Activated naive CD4-positive, alpha-beta T cell treated with anti-CD3 and anti-CD28 coated beads for 36 hours (primary cell): ENCODE measurements at places on chromosomes 5 and 9.

- no peak for DNase-seq
Measured at GRCh38 chr5:98402130-98402529, 371.3 kb upstream of the RGMB start.

DNA sequence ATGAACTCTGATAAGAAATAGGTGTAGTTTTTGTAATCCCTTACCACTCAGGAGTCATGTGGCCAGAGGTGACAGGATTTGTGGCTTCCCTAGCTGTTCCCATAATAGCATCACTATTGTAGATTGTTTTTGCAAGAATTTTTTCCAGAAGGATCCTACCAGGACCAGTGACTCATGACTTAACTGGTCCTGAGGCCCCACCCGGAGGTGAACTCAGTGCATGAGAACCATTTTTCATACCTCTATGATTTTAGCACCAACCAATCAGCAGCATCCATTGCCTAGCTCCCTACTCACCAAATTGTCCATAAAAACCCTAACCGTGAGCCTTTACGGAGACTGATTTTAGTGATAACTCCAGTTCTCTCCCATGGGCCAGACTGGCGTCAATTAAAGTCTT is 484.8 kb downstream of the PSAT1 start:
- no peak for DNase-seq

DNA sequence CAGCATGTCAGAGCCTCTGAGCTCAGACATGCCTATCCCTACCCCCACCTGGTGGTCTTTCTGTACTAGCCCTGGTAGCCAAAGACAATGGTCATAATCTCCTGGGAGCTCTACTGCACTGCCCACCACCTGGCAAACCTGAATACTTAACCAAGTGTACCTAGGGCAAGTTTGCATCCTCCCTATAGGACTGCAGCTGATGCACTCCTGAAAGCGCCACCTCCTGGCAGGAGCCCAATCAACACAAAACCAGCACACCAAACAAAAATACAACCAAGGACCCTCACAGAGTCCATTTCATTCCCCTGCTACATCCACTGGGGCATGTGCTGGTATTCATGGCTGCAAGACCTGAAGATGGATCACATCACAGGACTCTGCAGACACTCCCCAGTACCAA is 14.8 kb upstream of the FAM174A start:
- no peak for DNase-seq

DNA sequence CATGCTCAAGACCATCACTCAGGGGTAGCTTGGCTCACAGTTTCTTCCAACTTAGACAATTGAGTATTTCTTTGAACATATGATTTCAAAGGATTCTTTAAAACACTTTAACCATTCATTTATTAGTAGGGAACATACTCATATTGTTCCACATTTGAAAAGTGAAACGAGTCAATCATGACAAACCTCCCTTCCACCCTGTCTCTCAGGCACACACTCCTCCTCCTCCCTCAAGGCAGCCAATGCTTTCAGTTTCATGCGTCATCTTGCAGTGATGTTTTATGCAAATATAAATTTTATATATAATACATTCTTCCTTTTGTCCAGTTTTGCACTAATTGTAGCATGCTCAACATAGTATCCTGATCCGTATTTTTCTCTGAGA is 126.0 kb upstream of the BOD1 start:
- DNase-seq: peak; percentile 37

- no peak for DNase-seq
Measured at GRCh38 chr5:133757396-133757945, 145.1 kb upstream of the FSTL4 start.
